Activated CD4-positive, alpha-beta T cell treated with anti-CD3 and anti-CD28 coated beads, Interleukin-2, amount 50 U/mL, for 1 hour (primary cell): ENCODE measurements at places on chromosomes 6 and 20.
A peak's percentile ranks its signal among the peaks of the same experiment; 100 is the strongest.

- DNase-seq: no peak
Observed at GRCh38 chr6:32222333-32223230, 1.3 kb downstream of the NOTCH4 start.

DNA sequence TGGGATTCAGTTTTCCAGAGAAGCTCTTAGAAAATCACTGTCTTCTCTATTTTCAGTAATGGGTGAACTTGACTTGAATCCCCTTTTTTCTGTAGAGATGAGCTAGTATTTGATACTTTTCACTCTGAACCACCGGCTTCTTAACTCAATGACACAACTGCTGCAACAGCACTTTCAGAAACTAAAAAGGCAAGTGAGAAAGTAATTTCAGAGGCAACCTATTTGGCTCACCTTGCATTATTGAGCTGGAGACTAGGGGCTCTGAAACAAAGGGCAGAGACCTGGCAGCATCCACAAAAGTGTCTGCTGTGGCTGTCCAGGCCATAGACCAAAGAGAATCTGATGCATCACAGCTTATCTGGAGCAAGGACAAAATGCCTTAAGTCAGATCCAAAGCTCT is 289.8 kb upstream of the IRAK1BP1 start:
- DNase-seq: no peak

DNA sequence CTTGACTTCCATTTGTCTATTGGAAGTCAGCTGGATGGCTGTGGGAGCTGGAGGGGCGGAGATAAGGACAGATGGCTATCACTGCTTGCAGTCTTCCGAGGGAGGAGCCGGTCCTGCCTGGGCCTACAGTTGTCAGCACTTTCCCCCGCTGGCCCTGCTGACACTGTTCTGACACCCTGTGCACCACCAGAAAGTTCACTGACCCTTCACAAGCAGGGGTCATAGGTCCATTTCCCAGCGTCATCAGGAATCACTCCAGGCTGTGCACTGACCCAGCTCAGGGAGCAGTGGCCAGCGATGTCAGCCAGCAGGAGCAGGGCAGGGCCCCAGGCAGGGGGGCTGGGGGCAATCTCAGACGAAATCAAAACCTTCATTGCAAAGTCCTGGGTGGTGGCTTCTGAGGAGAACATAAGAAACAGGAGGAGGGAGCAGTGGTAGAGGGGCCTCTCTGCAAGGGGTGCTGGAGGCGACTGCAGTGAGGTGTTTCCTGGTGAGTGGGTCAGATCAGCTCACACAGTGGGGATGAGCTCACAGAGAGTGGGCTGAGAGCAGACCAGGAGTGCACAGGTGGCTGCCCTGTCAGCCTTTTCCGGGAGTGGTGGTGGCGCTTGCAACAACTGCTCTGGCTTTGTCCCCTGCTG is 26.5 kb upstream of the PLEKHG1 start:
- no peak for DNase-seq

GRCh38 chr6:43248791-43249190 is 5.5 kb downstream of the TTBK1 start:
- DNase-seq: no peak

DNA sequence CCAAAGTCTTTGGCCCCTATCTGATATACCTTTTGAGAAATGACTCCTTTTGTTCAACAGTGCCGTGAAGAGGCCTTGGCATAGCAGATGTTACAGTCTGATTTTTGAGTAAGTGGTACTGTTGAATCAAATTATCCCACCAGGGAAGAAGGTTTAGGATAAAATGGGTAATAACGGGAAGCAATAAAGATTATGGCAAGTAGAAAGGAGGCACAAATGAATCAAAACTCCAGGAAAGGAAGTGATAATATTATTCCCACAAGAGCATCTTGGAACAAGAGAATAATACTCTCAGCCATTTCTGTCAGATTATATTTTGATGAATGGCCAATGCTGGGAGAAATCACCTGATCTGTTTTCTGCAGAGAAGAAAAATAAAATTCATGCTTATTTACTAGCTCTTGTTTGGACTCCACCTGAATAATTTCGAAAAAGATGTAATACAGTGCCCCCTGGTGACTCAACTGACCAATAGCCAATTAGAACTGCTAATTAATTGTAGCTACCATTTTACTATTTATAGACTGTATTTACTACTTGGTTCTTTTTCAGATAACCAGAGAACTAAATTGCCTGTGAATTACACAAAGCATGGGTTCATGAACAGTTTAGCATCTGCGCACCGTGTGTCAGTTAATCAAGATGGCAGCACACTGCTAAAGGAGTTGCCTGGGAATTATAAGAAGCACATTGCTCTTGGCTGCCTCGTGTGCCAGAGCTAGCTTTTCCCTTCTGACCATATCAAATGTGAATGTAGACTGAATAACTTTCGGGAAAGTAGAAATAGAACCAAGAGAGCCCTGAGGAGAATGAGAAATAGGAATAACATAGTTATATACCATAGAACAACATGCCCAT is 78.5 kb upstream of the TRDN start:
- DNase-seq: no peak

DNA sequence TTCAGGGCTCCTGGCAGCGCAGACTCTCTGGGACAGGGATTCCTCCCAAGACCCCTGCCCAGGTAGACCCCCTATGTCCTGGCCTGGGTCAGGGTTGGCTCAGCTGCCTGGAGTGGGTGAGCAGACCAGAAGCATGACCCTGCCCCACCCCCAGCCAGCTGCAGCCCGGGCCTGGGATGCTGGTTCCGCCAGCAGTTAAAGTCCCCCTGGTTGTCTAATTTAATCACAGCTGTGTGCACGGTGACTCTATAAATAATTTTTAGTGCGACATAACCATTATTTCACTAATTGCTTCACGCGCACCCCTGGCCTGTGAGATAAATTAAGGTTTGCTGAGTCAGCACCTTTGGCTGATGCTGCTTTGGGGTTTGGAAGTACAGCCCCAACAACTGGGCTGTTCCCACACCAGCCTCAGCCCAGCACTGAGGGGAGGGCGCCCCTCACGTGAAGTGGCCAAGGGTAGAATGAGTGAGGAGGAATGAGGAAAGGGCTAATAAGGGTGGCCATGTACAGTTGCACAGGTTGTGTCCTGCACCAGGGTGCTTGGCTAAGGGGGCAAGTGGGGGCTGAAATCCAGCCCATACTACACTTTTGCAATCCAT is 26.1 kb upstream of the CDH22 start:
- DNase-seq: no peak

- no peak for DNase-seq
Observed at GRCh38 chr6:116975600-116975999, 98.6 kb downstream of the RFX6 start.

GRCh38 chr6:91653076-91653723 is 1066.3 kb upstream of the MAP3K7 start:
- DNase-seq: no peak

DNA sequence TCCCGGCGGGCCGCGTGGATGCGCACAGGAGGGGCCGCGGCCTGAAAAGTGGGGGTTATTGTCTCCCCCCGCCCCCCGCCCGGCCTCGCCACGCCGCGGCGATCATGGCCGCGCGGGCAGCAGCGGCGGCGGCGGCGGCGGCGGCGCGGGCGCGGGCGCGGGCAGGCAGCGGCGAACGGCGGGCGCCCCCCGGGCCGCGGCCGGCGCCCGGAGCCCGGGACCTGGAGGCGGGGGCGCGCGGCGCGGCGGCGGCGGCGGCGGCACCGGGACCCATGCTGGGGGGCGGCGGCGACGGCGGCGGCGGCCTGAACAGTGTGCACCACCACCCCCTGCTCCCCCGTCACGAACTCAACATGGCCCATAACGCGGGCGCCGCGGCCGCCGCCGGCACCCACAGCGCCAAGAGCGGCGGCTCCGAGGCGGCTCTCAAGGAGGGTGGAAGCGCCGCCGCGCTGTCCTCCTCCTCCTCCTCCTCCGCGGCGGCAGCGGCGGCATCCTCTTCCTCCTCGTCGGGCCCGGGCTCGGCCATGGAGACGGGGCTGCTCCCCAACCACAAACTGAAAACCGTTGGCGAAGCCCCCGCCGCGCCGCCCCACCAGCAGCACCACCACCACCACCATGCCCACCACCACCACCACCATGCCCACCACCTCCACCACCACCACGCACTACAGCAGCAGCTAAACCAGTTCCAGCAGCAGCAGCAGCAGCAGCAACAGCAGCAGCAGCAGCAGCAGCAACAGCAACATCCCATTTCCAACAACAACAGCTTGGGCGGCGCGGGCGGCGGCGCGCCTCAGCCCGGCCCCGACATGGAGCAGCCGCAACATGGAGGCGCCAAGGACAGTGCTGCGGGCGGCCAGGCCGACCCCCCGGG is 637 bp downstream of the ARID1B start:
- DNase-seq: peak; percentile 61

- DNase-seq: no peak
Observed at GRCh38 chr20:18077157-18077556, 19.4 kb upstream of the OVOL2 start.

- no peak for DNase-seq
Observed at GRCh38 chr6:136426627-136427377, 123.4 kb downstream of the MAP7 start.

DNA sequence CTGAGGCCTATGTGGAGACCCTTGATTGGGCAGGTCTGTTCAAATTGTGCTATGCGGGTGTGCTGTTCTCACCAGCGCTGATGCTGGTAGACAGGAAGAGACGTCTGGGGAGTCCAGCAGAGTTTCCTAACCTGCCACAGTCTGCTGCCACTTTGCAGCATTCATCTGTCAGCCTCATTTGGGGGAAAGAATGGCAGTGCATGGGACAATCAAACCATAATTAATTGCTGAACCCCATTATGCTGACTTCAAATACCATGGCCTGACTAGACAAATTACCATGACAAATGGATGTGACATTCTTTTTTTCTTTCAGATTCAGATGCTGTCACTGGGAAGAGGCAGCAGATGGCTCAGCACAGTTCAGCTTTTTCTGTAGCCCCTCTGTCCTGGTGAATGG is 171.4 kb upstream of the SYNDIG1 start:
- DNase-seq: no peak

DNA sequence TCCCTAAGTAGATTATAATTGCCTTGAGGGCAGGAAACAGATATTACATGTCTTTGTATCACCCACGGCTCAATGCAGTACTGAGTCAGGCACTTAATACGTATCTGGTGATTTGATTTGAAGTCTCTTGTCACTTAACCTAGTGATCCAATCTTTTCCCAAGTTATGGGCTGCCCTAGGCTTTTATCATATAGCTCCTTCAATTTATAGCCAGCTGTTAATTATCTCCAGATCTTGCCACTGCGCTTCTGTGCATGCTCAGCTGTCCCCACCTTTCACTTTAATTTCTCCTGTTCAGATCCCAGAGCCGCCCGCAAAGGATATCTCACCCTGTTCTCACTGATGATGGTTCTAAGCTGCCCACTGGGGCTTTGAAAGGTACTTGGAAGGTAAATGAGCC is 41.9 kb downstream of the SNHG17 start:
- no peak for DNase-seq

DNA sequence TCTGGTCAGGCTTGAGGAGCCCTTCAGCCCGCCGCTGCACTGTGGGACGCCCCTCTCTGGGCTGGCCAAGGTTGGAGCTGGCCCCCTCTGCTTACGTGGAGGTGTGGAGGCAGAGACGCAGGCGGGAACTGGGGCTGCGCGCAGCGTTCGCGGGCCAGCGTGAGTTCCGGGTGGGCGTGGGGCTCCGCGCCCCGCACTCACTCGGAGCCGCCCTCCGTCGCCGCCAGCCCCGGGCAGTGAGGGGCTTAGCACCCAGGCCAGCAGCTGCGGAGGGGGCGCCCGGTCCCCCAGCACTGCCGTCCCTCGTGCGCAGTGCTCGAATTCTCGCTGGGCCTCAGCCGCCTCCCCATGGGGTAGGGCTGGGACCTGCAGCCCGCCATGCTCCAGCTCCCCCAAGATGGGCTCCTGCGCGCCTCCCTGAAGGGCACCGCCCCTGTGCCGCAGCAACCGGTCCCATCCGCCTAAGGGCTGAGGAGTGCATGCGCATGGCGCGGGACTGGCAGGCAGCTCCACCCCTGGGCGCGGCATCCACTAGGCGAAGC is 695.9 kb downstream of the EPHA7 start:
- no peak for DNase-seq

DNA sequence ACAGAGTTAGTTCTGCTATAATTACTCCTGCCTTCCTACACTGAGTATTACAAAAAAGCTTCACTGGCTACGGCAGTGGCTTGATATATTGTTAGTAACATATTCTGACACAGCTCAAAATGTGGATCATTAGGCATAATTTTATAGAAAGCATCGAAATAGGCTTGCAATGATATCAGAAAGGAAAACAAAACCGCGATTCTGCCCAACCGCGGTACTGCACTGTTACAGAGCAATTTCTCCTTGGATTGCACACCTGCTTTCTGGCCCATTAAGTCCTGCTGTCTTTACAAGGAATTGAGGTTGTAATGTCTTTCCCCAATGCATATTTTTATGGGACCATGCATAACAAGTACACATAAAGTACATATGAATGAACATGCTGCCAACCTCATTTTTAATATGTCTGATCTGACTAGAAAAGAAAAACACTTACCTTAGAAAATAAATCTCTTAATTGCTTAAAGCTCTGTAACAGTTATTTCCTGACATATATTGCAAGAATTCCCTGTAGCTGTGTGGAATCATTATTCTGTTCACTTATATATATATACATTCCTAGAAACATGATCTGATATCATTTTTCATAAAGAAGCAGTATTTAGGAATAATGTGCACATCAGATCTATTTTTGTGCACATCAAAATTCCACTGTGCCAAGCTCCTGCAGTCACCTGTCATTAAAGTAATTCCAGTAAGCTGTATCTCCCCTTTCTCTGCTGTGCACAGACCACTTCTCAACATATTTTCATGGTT is 763.9 kb downstream of the HACE1 start:
- DNase-seq: no peak

- DNase-seq: no peak
Observed at GRCh38 chr6:148451690-148452089, 109.1 kb downstream of the SASH1 start.

GRCh38 chr6:148885136-148885865 is 138.5 kb downstream of the UST start:
- DNase-seq: no peak

DNA sequence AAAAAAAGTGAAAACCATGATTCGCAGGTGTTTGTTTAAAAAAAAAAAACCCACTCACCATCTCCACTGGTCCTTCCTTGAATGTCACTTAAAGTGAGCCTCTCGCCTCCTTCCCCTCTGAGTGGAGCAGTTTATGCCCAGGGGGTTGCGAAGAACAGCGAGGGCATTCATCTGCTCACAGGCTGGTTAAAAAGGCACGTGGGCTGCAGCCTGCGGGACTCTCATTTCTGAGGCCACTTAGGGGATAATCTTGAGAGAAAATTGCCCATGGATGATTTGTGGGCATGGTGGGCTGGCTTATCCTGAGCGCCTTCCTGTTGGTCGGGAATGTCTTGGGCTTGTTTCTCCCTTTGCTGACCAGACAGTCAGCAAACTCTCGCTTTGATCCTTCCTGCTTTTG is 18.9 kb downstream of the BCAS4 start:
- no peak for DNase-seq
